CD4-positive, alpha-beta T cell treated with Interleukin-1 beta for 1 hour (primary cell): ENCODE measurements at places on chromosomes 1 and 21.
A peak's percentile ranks its signal among the peaks of the same experiment; 100 is the strongest.

- no peak for DNase-seq
Observed at GRCh38 chr21:25118648-25119047, 488.6 kb downstream of the MRPL39 start.

DNA sequence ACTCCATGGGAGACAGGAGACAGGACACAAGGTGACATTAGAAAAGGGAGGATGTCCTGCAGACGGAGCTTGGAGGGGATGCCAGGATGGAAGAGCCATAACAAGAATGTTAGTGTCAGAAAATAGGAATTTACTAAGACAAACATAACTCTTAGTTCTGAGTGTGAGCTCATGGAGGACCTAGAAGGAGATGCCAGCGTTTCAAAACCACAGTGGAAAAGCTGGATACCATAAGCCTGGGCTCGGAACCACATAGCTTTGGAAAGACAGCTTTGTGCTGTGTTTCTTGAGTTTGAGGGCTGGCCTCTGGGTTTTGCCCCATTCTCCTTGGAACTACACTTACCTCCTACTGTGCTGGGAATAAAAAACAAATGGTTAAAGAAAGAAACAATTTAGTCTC is 128.4 kb downstream of the S1PR1 start:
- DNase-seq: no peak

DNA sequence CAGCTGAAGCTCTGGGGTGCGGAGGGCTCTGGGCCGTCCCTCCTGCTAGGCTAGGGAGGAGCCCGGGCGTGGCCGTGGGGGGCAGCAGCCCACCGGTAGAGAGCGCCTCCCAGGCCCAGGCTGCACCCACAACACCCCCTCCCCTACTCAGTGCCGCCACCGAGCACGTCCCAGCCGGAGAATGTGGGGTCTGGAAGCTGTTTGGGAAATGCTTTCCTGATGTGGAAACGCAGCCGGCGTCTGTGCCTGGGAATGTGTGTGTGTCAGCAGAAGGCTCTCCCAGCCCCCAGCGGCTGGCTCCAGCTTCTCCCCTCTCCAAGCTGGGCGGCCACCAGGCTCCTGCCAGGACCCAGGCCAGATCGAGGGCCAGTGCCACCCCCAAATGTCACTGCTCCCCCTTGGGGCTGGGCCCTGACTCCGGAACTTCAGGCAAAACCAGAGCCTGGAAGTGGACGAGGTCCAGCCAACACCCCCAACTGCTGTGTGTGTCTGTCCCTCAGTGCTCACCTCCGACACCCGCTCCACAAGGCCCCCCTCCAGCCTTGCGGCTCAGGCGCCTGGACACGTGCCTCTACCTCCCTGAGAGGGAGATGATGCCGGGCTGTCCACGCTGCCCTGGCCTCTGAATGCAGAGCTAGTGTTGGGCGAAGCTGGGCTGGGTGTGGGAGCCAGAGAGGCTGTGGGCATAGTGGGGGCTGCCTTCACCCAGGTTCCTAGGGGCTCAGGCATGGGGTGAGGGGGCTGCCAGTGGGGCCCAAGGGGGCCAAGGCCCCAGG is 74.7 kb downstream of the MEGF6 start:
- DNase-seq: no peak

- DNase-seq: no peak
Observed at GRCh38 chr21:44593598-44594405, 1.5 kb upstream of the KRTAP10-6 start.

DNA sequence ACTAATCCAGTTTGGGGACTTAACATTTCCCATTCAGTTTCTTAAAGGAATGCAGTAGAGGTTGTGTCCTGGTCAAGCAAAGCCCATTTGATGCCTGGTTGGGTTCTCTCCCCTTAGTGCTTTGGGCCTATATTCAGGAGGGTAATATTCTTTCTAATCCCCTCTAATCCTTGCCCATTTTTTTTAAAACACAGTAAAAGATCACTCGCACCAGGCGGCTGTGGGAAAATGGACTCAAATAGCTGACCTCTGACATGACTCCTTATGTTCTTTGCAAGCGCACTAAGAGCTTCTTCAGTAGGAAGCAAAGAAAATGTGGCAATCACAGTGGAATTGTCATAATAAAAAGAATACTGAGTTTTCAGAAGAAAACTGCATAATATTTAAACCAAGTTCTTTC is 49.9 kb downstream of the WNT2B start:
- DNase-seq: no peak

- DNase-seq: no peak
Observed at GRCh38 chr1:42179275-42179674, 14.7 kb upstream of the GUCA2A start.

- peak; percentile 14 for DNase-seq
Observed at GRCh38 chr1:59005491-59006288, 221.8 kb upstream of the JUN start.

- no peak for DNase-seq
Observed at GRCh38 chr1:183467687-183468086, 4.6 kb upstream of the SMG7 start.

GRCh38 chr1:81109038-81109437 is 691.7 kb upstream of the ADGRL2 start:
- no peak for DNase-seq

DNA sequence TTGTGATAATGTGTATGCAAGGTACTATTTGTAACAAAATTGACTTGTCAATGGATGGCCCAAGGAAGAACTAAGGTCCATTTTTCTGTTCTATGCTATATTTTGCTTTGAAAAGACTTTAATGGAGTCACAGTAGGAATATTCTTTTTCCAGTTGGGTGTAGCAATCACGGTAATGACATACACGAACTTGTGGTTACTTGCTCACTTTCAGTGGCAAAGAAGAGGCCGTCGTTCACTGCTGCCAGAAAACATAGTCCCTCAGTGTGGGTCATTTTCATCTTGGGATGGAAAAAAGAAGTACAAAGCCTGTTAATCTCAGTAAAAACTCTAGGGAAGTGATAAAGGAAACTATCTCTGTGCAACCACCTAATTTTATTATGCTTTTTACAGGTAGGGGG is 47.8 kb upstream of the LAMC2 start:
- DNase-seq: no peak

GRCh38 chr1:9119745-9120144 is 9.2 kb downstream of the GPR157 start:
- DNase-seq: no peak

GRCh38 chr21:31686272-31686915 is 26.9 kb downstream of the SOD1 start:
- DNase-seq: no peak

DNA sequence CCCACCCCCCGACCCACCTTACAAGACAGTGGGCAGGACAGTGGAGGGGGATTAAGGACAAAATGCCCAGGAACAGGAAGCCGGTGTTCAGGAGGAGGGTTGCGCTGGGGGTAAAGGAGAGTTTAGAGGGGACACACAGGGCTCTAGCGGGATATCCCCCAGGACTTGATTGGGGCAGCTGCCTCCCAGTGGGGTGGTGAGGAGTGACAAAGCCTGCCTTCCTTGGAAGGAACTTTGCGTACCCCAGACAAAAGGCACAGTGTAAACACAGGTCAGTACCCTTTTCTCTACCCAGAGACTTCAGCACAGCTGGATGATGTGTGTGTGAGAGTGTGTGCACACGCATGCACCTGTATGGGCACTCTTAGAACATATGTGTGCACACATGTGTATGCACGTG is 51.7 kb upstream of the BCAR3 start:
- DNase-seq: no peak

- no peak for DNase-seq
Observed at GRCh38 chr1:178867670-178868069, 3.2 kb downstream of the ANGPTL1 start.

DNA sequence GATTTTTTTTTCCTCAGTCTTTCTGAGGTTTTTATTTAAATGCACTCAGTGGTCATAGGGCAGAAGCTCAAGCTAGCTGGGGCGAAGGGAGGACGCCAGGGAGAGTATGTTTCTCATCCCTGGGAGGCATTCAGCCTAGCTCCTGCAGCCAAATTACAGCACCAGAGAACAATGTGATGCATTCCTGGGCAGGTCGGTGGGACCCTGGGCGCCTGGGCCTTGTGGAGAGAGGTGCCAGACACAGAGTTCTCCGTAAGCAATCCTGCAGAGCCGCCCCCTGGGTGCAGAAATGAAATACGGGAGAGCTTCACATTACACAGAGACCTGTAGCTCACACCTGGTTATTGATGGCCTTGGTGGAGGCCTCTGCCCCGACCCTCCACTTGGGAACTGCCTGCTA is 15.5 kb downstream of the WNT2B start:
- DNase-seq: no peak

- DNase-seq: no peak
Observed at GRCh38 chr1:109136766-109137165, 22.9 kb downstream of the ELAPOR1 start.

GRCh38 chr1:85174503-85174902 is 26.3 kb downstream of the SYDE2 start:
- DNase-seq: no peak

DNA sequence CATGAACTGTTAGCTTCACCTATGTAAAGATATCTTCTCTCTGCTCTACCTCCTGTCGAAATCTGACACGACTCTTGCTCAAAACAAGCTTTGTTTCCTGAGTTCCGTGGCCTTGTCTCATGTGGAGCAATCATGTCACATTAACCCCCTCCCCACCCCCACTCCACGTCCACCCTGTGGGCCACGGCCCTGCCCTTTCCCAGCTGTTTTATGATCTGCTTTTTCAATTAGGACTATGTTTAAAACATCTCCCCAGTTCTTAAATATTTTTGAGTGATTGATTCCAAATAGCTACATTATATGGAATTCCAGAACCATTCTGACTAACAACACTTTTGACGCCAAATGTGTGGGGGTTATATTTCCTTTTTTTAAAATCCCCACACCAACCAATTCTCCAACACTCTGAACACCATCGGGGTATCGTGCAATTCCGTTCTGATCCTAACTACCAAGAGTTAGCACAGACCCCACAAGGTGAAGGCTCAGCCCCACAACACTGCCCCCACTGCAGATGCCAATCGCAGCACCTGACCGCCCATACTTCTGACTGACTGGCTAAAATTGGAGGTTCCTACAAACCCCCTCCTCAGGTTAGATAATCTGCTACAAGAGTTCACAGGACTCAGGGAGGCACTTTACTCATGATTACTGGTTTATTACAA is 12.7 kb upstream of the S100A8 start:
- DNase-seq: no peak

DNA sequence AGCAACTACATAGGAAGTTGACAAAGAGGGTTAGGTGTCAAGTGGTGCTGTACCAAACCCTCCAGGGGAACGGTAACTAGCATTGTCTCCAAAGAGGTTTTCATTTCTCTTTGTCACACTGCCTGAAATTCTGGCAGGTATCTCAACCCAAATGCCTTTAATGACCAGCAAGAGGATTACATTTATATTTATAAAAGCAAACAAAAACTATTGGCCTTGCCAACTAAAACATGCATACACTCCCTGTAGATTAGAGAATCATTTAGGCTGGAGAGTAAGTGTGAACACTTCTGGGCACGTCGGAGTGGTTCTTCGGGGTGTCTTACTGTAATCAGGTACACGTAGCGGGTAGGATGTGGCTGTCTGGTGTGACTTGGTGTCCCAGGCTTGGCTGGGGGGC is 84.9 kb downstream of the VPS26C start:
- no peak for DNase-seq

DNA sequence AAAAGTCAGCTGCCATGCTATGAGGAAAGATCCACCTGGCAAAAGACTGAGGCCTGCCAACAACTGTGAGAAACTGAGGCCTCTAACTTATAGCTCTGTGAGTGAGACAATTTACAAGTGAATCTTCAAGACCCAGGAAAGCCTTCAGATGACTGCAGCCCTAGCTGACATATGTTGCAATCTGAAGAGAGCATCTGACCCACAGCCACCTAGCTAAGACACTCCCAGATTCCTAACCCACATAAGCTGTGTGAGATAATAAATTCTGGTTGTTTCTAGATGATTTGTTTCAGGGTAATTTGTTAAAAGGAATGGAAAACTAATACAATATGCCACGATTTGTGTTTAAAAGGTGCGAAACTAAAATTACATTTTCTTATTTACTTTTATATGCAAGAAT is 55.1 kb downstream of the HFM1 start:
- no peak for DNase-seq

DNA sequence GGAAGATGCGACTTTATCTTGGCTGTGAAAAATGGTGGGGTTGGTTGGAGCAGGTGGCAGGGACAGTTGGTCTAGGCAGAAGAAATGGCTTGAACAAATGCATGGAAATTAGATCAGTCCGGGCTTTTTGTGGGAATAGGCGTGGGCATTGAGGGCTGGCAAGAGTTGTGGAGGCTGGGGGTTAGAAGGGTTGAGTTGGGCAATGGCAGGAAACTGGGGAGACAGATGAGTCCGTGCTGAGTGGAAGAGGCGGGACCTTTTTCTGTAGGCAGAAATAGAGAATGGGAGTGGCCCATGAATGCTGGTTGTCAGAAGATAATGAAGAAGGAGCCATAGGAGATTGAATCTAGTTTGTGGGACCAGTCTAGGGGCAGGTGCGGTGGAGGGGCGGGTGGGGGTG is 6.9 kb downstream of the PDPN start:
- no peak for DNase-seq

GRCh38 chr1:217673387-217673786 is 42.2 kb downstream of the SPATA17 start:
- DNase-seq: no peak

DNA sequence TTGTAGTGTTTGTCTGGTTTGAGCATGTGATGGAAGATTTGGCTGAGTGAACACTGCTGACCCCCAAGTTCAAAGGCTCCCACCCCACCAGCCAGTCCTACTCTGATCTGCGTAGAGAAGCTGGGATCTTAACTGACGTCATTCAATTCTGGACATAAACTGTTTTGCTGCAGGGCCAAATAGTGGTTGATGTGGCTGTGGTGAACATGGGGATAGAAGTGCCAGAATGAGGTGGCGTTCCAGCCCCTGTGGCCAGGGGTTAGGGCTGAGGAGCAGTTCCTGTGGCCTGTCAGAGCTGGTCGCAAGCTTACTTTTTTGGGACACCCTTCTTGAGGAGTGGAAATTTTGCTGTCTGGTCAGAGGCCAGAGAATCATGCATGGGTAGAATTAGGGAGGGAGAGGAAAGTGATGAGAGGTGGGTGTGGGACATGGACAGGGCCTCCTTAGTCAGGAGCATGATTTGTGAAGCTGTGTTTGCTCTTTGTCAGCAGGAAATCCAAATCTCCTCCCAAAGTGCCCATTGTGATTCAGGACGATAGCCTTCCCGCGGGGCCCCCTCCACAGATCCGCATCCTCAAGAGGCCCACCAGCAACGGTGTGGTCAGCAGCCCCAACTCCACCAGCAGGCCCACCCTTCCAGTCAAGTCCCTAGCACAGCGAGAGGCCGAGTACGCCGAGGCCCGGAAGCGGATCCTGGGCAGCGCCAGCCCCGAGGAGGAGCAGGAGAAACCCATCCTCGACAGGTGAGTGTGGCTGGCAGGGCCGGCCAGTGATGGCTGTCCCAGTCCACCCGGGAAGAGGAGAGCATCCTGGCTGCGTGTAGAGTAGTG is 25.9 kb downstream of the SZRD1 start:
- DNase-seq: no peak

DNA sequence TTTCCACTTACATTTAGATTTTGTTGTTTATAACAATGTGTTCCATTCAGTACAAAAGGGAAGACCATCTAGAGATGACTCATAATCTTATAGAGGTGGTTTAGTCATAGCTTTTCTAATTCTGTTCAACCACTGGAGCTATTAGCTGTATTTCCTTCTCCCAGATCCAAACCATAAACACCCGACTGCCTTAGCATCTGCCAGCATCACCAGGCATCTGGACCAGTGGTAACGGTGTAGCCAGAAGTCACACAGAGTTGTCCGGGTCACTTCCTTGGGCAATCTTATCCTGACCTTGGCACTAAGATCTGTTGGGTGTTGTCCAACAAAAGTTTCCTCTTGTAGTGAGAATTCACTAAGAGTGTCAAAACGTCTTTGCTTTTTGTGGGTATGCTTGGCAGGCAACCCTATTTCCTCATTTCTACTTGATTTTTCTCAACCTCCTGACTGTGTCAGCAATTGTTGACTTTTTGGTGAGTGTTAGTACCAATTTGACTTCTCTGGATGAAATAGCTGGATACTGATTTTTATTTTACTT is 372.1 kb upstream of the B3GALT2 start:
- no peak for DNase-seq
